ENCODE measurements at places on chromosomes 11 and 22.

- DNase-seq = no peak
Measured at GRCh38 chr11:16191868-16192240, 164.5 kb downstream of the SOX6 start.

- no peak for DNase-seq
Measured at GRCh38 chr22:44329179-44329796, 16.5 kb upstream of the SHISAL1 start.

DNA sequence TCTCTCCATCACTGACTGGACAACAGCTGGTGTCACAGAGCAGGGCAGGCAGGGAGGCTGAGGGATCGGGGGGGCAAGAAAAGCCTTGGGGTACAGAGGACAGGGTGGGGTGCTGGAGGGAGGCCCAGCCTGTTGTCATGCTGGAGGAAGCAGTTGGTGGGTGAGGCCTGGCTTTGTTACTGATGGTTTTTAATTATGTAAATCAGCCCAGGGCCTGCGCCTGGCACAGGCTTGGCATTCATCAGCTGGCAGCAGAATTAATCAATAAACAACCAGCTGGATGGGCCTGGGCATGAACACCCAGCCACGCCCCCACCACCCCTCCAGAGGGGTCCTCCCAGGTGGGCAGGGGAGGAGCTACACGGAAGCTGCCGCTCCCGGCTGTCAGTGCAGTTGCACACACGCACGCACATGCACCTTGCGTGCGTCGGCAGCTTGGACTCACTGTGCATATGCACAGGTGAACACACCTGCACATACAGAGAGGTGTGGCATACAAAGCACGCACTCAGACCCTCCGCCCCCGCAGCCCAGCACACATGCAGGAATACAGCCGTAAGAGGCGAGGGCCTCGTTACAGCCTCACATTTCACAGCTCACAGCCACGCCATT lies 21.3 kb upstream of the ELFN2 start:
- no peak for DNase-seq

- DNase-seq = no peak
Measured at GRCh38 chr11:116330439-116331185, 442.2 kb downstream of the BUD13 start.

DNA sequence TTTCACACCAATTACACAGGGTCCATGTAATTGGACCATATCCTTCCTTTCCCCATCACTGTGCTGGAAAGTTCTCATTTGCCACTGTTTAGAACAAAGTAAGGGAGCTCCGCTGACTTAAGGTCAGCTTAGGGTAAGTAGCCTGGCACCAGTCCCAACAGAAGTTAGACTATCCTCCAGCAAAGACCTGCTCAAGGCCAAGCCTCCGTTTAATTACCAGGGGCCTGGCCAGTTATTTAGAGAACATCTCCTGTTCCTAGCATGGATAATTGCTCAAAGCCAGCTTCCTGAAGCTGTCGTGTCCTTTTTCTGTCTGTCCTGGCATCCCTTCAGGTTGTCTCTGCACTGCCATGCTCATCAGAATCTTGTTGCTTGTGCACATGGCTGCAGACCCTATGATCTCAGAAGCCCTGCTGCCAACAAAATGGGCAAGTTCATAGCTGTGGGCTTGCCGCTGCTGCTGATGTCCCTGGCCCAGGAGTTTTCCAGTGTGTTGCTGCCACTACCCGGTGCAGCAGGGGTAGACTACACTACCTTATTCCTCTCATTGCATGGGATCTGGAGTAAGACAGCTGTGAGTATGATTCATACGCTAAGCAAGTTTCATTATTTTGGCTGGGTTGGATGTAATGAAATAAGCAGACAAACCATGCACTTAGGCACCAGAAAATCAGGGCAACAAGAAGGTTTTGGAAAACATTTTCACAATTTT lies 8.1 kb downstream of the OR8A1 start:
- no peak for DNase-seq

DNA sequence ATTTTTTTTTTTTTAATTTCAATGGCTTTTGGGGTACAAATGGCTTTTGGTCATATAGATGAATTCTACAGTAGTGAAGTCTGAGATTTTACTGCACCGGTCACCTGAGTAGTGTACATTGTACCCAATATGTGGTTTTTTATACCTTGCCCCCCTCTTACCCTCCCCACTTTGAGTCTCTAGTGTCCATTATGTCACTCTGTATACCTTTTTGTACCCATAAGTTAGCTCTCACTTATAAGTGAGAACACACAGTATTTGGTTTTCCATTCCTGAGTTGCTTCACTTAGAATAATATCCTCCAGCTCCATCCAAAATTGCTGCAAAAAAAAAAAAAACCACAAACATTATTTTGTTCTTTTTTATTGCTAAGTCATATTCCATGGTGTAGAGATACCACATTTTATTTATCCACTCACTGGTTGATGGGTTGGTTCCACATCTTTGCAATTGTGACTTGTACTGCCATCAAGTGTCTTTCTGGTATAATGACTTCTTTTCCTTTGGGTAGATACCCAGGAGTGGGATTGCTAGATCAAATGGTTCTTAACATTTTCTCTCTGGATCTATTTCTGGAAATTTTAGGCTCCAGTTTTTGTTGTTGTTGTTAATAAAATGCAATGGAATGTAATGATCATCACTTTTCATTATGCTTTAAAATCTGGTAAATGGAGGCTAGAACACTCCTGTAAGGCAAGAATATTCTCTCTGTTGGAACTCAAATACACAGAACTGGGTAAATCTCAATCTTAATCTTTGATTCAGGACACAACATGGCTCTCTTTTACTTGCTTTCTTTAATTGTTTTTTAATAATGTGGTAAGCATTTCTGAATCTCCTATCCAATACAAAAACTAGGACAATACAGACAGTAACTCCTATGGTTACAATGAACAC lies 10.3 kb downstream of the NEAT1 start:
- no peak for DNase-seq

DNA sequence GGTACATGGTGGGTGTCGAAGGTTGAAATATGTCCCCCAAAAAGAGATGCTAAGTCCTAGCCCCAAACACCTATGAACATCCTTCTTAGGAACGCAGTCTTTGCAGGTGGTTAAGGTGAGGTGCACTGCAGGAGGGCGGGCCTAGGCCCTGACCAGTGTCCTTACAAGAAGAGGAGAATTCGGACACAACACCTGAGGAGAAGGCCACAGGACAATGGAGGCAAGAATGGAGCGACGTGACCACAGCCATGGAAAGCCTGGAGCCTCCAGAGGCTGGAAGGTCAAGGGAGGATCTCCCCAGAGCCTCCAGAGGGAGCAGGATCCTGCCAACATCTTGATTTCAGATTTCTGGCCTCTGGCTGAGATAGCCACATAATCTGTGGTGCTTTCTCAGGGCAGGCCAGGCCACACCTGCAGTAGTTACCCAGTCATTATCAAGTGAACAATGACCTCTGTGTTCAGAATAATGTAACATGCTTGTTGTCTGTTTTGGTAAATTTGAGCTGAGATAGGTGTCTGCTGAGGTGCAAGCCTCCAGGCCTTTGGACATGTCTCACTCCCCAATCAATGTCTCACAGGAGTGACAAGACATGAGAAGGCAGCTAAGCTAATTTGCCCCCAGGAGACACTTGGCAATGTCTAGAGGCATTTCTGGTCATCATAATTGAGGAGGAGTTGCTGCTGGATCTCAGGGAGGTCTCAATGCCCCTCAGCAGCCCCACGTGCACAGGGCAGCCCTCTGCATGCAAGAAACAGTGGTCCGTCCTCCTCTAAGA lies 498.9 kb downstream of the BRD1 start:
- no peak for DNase-seq

DNA sequence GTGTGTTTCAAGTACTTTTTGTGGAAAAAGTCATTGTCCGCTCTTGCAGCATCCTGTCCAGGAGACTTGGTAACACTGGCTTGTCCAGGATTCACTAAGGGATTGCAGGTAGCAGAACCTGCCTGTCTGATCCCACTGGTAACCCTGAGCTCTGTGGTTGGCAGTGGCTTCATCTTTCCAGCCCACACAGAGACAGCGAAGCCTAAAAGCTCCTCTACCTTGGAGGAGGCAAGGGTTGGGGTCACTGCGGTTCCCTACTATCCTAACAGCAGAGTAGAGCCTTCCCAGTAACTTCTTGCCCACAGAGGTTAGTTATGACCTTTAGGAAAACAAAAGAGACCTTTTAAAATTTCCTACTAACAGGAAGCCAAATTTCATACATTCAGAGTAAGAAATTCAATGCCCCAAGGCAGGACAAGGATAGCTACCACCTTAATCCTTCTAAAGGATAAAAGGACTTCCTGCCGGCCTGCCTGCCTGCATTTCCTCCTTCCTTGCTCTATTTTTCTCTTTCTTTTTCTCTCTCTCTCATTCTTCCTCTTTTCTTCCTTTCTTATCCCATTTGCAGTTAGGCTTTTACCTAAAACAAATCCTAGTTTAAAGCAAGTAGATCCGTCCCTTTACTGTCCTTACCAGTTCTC lies 8.4 kb upstream of the RCN1 start:
- DNase-seq = no peak

DNA sequence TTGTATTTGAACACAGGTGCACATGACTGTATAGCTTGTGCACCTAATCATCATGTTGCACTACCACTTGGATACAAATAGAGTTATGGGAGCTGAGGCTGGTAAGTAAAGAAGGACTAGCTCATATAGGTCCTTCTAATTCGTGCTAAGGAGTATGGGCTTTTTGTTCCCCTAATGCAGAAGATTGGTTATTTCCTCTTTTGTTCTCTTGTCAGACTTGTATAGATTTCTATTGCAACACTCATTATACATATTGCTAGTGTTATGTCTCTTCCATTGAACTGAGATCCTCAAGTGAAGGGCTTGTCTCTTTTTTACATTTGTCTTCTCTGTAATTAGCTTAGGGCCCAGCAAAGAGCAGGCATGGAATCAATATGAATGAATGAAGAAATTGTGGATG lies 54.1 kb upstream of the ARHGAP20 start:
- no peak for DNase-seq

GRCh38 chr22:48237466-48238283 lies 1475.2 kb downstream of the TBC1D22A start:
- DNase-seq = no peak

DNA sequence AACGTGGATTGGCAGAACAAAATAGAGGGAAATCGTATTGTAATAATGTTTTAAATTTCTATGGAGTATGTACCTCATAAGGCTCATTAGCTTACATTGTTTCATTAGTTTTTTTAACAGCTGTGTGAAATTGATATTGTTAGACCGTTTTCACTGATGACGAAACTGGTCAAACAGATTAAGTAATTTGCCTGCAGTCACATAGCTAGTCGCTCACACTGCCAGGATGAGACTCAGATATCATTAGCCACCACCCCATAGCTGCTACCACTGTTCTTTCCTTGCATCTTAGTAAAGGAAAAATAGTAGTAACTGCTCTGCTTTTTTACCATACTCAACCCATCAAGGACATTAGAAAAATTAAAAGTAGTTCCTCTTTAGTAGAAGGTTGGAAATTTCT lies 64.0 kb downstream of the DKK3 start:
- DNase-seq = no peak

GRCh38 chr11:95345651-95346050 lies 114.6 kb upstream of the SESN3 start:
- no peak for DNase-seq

DNA sequence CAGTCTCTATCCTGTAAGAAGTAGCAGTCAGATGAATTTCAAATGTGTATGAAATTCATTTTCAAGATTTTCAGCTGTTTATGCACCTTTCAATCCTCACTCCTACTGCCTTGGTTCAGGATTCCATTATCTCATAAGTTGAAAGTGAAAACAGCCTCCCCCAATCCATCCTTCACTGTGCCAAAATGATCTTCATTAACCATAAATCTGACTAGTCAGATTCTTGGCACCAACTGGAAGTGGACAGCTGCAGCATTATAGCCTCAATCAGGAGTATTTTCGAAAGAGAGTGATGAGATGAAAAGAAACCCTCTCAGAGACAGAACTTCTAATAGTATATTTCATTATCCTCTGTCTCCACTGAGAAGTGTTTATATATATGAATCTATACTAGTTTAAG lies 365.3 kb upstream of the PDGFD start:
- DNase-seq = no peak

DNA sequence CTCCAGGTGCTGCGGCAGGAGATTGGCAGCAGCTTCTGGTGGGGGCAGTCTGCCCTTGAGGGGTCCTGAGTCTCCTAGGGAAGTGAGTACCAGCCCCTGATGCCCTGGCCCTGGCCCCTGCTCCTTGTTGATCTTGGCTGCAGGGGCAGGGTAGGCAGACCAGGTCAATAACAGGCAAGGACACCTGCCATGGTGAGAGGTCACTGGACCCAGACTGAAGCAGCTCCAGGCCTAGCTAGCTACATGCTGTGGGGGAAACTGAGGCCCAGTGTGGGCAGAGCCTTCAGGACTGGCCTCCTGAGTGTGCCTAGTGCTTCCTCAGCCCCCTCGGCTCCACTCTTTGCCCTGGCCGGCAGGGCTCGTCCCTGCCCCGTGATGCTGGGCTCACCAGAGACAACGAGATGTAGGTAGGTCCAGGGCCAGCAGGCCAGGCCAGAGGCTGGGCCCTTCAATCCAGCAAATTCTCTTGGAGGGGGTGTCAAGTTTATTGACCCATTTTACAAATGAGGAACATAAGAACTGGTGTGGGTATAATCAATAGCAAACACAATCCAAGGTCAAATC lies 20.4 kb downstream of the RTN4R start:
- no peak for DNase-seq

DNA sequence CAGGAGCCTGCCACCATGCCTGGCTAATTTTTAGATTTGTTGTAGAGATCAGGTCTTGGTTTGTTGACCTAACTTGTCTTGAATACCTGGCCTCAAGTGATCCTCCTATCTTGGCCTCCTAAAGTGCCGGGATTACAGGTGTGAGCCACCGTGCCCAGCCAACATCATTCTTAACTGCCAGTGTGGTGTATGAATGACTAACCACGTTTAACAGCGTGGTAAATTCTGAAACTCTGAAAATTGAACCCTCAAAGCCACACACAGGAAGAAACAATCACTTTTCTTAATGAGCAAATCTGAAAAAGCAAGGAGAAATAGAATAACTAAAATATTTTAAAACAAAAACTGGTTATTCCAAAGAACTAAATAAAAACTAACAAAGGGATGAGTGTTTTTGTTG lies 7.4 kb downstream of the TMEM9B start:
- no peak for DNase-seq

DNA sequence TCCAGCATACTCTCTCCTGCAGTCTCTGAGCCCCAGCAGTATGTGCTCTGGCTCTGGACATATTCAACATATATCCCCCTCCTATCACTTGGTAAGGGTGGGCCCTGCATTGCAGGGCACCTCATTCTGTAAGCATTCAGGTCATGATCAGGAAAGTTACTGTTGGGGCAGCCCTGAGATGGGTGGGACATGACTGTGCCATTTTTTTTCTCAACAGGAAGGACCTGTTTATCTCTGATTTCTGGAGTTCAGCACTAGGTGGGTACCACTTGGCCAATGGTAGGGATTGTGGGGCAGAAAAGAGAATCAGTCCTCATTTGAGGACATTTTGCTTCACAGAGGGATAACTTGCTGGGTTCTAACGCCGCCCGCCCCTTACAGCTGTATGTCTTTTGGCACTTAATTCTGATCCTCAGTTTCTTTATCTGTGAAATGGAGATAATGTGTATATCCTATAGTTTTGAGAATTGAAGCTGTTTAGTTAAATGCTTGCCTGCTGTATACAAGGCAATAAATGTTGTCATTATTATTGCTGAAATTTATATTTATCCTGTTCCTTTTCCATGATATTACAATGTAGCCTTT lies 2.2 kb downstream of the SRRD start:
- no peak for DNase-seq

GRCh38 chr11:94521684-94522083 lies 9.4 kb downstream of the C11orf97 start:
- no peak for DNase-seq

- no peak for DNase-seq
Measured at GRCh38 chr11:63155794-63156193, 11.8 kb upstream of the SLC22A24 start.
